ENCODE measurements at places on chromosomes 16 and 17.

DNA sequence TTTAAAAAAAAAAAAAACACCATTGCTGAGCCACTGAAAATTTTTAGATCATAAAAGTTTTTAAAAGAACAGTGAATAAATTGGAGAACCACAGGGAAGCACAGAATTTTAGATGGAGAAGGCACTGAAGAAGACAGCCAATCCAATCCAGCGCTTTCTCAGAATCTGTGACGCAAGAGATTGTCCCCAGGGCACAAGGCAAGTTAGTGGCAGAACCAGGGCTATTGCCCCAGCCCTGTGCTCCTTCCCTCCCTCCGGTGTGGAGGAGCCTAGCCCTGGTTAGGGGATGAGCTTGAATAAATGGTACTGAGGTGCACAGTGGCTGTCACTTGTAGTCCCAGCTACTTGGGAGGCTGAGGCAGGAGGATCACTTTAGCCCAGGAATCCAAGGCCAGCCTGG lies 108.3 kb downstream of the ZNF423 start:
- DNase-seq = no peak

GRCh38 chr17:61645920-61646319 lies 54.9 kb upstream of the NACA2 start:
- no peak for DNase-seq

GRCh38 chr16:66391726-66392670 lies 25.5 kb downstream of the CDH5 start:
- DNase-seq = peak; percentile 37

- no peak for DNase-seq
These were observed 12.0 kb downstream of the MYL4 start for GRCh38 chr17:47221154-47221553.

- DNase-seq = no peak
These were observed 22.9 kb downstream of the DHRS7B start for GRCh38 chr17:21149621-21150020.

- peak; percentile 82 for DNase-seq
These were observed 43.5 kb downstream of the REXO5 start for GRCh38 chr16:20849589-20850390.

GRCh38 chr17:68700421-68700820 lies 99.3 kb upstream of the FAM20A start:
- DNase-seq = no peak

DNA sequence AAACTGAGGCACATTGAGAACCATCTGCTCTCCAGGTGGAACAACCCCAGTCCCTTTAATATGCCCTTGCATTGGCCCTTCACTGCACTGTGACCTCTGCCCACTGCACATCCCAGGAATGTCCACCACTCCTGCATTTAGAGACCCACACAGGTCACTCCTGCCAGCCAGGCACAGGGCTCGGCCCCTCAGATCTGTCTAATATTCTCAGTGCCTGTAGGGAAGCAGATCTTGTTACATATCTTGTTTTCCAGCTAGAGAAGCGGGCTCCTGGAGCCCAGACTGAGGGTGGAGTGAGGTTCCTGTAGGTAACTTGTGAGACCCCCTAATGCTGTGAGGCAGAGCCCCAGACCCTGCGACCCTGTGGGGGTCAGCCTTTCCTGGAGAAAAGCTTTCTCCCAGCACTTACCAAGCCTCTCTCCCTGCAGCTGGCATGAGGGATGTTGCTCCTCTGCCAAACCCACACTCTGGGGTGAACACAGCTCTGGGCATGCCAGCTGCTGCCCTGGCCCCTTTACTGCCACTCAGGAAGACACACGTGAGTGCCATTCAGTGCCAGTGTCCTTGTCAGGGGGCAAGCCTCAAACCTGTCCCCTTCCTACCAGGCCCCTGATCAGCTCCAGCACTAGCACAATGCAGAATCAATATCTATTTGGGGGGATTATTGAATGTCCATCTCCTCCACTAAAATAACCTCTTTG lies 40.3 kb upstream of the CRHR1 start:
- no peak for DNase-seq

DNA sequence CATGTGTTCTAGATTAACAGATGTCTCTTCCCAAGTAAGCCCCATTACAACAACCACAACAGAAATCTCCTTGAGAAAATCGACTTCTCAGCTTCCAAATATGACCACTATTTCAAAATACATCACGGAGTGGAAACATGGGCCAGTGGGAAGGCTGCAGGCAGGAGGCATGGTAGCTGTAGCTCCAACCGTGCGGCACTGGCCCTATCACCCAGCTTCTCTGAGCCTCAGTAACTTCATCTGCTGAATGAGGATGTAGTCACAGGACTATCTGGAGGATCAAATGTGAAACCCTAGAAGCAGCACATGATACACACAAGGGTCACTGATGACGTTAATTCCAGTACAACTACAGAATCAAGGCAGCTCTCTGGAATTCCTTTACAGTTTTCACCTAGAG lies 112.2 kb downstream of the VPS53 start:
- DNase-seq = no peak

DNA sequence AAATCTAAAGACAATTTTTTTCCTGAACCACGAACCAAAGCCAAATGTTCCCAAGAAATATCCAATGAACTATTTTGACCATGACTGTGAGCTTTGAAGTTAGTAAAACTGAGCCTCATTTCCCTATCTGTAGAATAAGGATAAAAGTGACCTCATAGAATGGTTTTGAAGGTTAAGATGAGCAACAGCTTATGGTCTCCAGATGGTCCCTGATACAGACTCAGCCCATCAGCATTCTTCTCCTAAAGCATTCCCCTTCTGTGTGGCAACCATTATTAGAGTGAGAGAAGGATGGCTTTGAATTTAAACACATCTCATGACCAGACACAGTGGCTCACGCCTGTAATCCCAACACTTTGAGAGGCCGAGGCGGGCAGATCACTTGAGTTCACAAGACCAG lies 70.1 kb downstream of the COPRS start:
- DNase-seq = no peak

- no peak for DNase-seq
These were observed 302.9 kb downstream of the CPPED1 start for GRCh38 chr16:12500771-12501170.

DNA sequence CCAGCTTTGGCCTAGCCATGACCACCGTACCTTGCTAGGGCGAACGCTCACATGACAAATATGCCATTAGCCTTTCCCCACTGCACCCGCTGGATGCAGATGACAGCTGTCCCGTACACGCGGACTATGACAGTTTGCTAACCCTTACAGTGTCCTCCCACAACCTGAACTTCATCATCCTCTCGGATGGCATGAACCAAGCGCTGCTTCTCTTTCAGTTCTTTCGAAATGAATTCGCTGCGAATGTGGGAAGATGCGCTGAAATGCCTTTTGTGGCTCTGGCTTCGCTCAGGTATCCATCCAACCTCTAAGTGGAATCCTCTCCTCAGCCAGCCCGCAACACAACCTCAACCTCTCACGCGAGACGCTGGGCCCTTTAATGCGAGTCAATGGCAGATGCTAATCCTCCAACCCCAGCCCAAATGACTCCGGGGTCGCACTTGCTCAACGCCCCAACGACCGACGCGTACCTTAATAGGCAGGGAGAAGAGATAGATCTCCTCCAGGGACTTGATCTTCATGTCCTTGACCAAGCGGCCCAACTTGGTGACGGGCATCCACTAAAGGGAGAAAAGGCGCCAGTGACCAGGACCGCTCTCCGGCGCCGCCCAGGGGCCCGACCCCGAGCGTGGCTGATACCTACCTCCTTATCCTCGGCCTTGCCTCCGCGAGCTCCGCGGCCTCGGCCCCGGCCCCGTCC lies 670 bp downstream of the RPS2 start:
- peak; percentile 86 for DNase-seq

GRCh38 chr17:68775318-68775717 lies 174.2 kb upstream of the FAM20A start:
- DNase-seq = no peak

GRCh38 chr17:78915872-78916632 lies 9.1 kb downstream of the TIMP2 start:
- DNase-seq = no peak

DNA sequence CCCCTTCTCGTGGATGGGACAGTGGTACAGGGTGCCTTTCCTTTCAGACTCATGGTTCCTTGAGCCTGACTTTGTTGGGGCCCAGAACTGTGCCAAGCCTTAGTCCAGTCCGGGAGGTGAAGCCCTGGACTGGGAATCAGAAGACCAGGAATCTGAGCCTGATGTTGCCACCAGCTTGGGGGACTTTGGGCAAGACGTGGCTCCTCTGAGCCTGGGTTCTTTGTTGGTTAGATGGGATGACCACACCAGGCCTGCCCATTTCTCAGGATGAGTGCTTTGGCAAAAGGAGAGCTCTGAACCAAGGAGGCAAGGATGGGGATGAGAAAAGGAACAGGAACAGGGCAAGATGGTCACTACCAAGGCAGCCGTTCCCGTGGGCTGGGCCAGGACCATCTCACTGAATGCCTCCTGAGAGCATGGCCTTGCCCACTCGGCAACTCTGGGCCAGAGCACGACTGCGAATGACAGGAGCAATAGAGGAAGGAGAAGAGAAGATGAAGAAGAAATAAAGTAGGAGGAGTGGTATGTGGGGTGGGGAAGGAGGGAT lies 32.5 kb downstream of the PITPNM3 start:
- no peak for DNase-seq

GRCh38 chr17:15891318-15891717 lies 53.6 kb upstream of the ADORA2B start:
- no peak for DNase-seq

- no peak for DNase-seq
These were observed 15.8 kb downstream of the TEKT1 start for GRCh38 chr17:6815775-6816174.

GRCh38 chr17:71208111-71208704 lies 912.6 kb upstream of the SOX9 start:
- DNase-seq = no peak

DNA sequence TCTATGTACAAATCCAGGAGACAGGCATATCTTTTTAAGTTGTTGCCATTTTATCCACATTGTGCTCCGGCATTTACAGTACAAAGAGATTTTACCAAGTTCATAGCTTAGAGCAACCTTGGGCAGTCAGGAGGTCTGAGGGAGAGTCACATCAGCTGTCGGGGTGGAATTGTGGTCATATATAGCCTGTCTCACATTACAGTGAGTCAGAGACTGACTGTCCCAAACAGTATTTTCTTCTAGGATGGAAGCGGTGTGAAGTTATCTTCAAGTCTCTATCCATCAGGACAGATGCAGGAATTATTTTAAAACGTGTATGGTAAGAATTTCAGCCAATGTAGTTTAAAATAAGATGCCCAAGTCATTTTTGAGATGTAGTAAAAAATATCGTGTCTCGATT lies 53.0 kb downstream of the GPRC5B start:
- DNase-seq = no peak

DNA sequence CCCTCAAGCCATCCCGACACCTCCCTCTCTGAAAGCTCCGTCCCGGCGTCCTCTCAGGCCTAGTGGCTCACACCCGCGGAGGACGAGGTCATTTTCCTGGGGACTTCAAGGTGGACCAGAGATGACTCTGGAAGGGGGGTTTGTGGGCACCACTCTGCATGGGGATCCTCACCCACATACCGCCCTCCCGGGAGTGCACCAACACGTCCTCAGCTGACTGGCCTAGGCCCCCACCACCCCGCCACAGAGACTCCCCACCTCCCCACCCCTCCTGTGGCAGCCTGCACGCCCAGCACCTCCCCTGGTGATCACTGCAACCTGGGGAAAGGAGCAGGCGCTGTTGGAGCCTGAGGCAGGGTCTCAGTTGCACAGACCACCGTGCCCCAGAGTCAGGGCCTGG lies 2.4 kb upstream of the SOX8 start:
- DNase-seq = no peak

- DNase-seq = no peak
These were observed 2.3 kb downstream of the IL21R start for GRCh38 chr16:27404163-27404823.

GRCh38 chr16:1775846-1776671 lies 3.1 kb upstream of the MRPS34 start:
- no peak for DNase-seq

DNA sequence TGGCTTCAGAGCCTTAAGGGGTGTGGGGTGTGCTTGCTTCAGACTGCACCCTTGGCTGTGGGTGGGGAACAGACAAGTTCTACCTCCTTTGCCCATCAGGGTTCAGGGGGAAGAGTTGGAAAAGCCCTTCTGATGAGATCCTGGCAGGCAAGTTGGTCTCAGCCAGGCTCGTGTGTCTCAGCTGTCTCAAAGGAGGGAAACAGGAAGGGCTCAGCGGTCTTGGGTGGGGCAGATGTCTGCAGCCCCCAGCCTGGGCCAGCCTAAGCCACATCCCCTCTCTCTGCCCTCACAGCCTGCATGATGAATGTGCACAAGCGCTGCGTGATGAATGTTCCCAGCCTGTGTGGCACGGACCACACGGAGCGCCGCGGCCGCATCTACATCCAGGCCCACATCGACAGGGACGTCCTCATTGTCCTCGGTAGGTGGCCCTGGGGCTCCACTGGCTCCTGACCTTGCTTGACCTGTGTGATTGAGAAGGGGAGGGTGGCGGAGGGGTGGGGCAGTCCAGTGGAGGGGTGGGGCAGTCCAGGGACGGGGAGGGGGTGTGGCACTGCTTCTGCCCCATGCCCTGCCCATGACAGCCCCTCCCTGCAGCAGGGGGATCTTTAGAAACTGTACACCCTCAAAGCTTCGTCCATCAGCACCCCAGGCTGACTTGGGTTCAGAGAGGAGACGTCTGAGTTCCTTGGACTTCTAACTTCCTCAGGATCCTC lies 199.5 kb downstream of the PRKCB start:
- peak; percentile 56 for DNase-seq

GRCh38 chr17:28397687-28398279 lies 8.2 kb downstream of the SLC46A1 start:
- no peak for DNase-seq

GRCh38 chr17:77756846-77757560 lies 201.5 kb upstream of the TNRC6C start:
- no peak for DNase-seq

DNA sequence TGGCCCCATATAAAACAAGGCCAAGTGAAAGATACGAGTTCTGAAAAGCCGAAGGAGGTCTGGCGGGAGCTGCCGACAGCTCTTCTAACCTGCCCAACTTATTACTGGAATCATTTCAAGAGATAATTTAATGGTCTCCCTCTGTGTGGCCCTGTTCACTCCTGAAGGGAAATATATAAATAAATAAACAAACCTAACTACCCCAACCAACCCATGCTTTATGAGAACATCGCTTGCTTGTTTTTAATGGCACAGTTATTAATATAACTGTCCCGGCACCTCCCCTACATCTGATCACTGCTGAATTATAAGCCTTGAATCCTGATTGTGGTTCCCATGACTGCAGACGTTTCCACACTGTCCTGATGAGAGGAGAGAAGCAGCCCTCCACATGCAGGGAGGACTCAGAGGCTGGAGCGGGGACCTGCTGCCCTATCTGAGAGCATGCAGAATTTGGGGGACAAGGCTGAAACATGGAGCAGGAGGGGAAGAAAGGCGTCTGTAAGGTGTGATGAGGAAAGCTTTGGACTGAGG lies 22.2 kb downstream of the CDK5RAP3 start:
- no peak for DNase-seq

Measured in activated CD8-positive, alpha-beta memory T cell treated with anti-CD3 and anti-CD28 coated beads, Interleukin-2, amount 50 U/mL, for 48 hours (primary cell).